ENCODE measurements at places on chromosomes 12 and 14. TPM values are rescaled to one million over a fixed set of nuclear protein-coding genes. Genes with fewer than 3 reads are reported as not detected.

- no peak for DNase-seq
Observed at GRCh38 chr12:98470469-98471082, 44.8 kb upstream of the TMPO start.

DNA sequence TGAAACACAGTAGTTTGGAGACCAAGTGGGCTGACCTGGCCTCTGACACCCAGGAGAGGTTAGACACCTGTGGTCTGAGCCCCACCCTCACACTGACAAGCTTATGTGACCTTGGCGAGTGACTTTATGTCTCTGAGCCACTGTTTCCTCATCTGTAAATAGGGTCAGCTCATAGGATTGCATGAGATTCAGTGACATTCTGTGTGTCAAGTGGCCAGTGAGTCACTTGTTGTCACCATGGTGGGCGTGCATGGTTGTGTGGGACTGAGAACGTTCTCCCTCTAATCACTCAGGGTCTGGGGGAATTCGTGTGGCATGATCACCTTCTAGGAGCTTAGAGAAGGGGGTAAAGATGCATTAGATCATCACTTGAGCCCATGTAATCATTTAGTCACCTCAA lies 146.4 kb downstream of the PHETA1 start:
- no peak for DNase-seq

DNA sequence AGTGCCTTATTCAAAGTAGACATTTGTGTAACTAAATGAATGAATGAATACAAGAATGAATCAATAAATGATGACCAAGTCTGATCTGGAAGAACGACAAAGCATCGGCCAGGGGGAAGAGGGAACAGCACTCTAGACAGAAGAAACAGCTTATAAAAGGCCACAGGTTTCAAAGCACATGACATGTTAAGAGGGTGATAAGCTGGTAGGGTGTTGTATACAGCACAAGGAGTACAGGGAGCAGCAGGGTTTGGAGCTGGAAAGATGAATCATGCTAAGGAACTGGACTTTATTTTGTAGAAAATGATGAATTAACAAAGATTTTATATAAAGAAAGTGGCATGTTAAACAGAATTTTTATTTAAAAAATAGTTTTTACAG lies 302.5 kb downstream of the NUAK1 start:
- no peak for DNase-seq

GRCh38 chr14:105155071-105155651 lies 13.4 kb downstream of the JAG2 start:
- DNase-seq: no peak

- DNase-seq: no peak
Observed at GRCh38 chr12:115051378-115051777, 367.4 kb upstream of the TBX3 start.

DNA sequence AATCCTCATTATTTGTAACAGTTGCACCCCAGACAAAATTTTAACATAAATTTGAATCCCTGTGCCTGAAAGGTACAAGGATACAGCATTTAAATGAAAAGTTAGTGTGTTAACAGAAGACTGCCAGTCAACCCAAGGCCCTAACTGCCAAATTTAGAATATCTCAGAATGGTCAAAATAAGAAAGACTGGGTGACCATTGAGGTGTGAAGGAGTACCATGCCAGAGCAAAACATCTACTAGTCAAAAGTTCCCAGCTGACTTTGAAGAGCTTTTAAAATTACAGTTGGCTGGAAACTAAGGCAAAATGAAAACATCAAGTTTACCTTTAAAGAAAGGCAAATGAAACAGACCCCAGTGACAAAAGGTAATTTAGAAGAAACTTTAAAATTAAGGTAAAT lies 18.4 kb downstream of the SAV1 start:
- no peak for DNase-seq

The ASCL1 gene
- total RNA-seq: not detected

The PTGER2 gene
- not detected for total RNA-seq

The NR4A1 gene
- total RNA-seq: 4.6 TPM

The KRT82 gene
- total RNA-seq: not detected

The PLEKHD1 gene
- total RNA-seq: not detected

DNA sequence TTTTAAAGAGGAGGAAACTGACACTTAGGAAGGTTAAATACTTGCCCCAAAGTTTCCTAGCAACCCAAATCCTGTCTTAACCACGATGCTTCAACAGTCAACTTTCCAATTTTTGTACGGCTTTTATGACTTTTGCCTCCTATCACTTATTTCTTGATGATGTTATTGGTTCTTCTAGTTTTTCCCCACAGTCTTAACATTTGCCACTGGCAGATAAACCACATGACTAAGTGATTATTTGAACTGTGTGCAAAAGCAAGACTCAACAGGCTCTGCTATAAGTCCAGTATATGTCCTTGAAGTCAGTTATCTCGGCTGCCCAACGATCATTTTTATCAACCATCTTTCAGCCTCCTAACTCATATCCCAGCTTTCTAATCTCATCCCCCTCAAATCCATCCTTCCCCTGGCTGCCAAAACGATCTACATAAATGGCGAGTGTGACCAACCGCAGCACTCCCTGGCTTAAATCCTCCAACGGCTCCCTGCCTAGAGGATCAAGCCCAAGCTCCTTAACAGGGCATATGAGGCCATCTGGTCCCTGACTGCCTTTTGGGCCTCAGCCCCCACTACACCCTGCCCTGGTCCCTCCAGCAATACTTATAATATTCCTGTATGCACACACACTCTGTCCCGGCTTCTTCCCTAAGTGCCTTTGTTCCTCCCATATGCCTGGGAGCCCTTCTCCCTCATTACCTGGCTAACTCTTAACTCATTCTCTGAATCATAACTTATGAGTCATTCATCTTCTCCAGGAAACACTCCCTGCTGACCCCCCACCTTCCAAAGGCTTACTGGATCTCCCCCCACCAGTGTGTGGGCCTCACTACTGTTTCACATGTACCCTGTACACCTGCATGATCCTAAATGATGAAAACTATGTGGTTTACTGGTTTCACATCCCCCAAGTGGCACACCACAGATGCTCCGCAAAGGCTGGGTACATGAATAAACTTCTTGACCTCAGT lies 8.8 kb downstream of the VPS37B start:
- DNase-seq: no peak

- DNase-seq: no peak
Observed at GRCh38 chr12:1918081-1918883, at the start of gene CACNA2D4. Gene CACNA2D4 (minus strand): TSS chr12:1918652. CDS start chr12:1918473, 179 bp downstream.

- DNase-seq: no peak
Observed at GRCh38 chr14:91464615-91465205, 45.4 kb downstream of the PPP4R3A start.

DNA sequence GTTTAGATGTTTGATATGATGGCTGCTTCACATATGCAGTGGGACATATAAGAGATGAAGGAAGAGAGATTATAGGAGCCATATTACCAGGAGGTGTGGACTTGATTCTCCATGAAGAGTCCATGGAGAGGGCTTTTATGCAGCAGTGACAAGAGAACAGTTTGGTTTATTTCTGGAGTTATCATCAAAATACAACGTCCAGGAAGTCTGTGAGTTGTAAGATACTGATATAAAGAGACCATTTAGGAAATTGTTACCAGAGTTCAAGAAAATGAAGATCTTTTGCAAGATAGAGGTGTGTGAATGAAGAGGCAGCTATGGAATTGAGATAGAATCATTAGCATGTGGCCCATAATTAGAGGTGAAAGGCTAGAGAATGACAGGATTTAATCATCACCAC lies 431.7 kb downstream of the NPAS3 start:
- no peak for DNase-seq

The BDKRB2 gene
- total RNA-seq: not detected

- DNase-seq: no peak
Observed at GRCh38 chr14:76786601-76787000, 25.3 kb downstream of the VASH1 start.

DNA sequence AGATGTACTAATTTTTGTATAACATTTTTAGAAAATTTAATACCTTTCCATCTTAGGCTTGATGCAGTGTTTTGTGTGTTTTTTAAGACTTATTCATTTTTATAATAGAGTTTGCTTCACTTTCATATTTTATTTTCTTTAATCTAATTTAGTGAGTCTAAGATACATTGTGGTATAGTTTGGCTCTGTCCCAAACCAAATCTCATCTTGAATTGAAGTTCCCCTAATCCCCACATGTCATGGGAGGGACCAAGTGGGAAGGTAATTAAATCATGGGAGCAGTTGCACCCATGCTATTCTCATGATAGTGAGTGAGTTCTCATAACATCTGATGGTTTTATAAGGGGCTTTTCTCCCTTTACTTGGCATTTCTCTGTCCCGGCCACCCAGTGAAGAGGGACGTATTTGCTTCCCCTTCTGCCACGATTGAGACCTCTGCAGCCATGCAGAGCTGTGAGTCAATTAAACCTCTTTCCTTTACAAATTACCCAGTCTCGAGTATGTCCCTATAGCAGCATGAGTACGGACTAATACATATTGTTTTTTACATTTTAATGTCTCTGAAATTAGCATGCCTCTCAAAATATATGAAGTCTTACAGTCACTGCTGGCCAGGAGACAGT lies 34.9 kb downstream of the GABARAPL1 start:
- no peak for DNase-seq

The ATF7IP gene
- total RNA-seq: 11.8 TPM

- DNase-seq: no peak
Observed at GRCh38 chr12:107318806-107319532, 225.6 kb upstream of the CRY1 start.

GRCh38 chr14:34987180-34987579 lies 4.4 kb downstream of the SRP54 start:
- DNase-seq: no peak

DNA sequence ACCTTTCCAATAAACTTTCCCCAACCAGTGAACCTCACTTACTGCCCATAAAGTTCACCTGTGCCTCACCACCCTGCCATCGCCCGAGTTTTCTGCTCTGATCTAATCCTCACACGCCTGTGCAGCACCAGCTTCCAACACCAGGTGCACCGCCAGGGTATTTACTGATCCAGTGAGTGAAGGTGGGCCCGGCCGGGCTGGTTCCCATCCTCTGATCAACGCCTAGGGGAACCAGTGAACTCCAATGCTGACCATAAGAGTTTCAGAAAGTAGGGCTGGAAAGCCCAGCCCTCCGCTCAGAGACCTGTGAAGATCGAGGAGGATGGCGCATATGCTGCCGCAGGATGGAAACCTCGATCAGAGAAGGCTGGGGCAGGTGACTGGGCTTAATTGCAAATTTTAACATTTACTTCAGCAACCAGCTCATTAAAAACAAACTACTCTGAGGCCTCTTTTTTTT lies 685 bp upstream of the MYL6B start:
- peak; percentile 80 for DNase-seq

DNA sequence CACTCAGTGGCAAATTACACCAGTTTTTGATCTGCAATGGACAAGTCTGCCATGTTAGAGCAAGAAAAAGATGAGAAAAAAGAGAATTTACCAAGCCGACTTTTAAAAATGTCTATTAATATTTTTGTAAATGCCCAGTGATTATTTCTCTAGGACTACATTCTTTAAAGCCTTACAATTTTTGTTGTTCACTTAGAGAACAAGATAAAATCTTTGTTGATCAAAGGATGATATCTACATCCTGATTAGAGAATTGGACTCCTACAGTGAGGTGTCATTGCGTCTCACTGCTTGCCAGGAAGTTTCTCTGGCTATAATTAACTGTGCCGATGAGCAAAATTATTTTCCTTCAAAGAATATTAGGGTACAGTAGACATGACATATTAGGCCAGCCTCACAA lies 1.7 kb upstream of the CFAP54 start:
- DNase-seq: no peak

GRCh38 chr14:99261912-99262787 lies 9.8 kb downstream of the BCL11B start:
- DNase-seq: no peak

GRCh38 chr12:69529021-69529420 lies 56.2 kb upstream of the CCT2 start:
- no peak for DNase-seq

The CLEC4C gene
- total RNA-seq: not detected

GRCh38 chr14:59086241-59086882 lies 102.1 kb upstream of the DAAM1 start:
- no peak for DNase-seq

DNA sequence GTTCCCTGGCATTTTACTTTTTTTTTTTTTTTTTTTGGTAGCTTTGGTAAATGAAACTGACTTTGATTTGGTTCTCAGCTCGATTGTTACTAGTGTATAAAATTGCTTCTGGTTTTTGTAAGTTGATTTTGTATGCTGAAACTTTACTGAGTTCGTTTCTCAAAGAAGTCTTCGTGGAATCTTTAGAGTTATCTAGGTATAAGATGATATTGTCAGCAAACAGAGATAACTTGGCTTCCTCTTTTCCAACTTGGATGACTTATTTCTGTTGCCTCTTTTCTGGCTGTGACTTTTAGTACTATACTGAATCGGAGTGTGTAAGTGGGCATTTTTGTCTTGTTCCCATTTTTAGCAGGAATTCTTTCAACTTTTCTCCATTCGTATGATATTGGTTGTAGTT lies 28.1 kb downstream of the USP15 start:
- DNase-seq: no peak

DNA sequence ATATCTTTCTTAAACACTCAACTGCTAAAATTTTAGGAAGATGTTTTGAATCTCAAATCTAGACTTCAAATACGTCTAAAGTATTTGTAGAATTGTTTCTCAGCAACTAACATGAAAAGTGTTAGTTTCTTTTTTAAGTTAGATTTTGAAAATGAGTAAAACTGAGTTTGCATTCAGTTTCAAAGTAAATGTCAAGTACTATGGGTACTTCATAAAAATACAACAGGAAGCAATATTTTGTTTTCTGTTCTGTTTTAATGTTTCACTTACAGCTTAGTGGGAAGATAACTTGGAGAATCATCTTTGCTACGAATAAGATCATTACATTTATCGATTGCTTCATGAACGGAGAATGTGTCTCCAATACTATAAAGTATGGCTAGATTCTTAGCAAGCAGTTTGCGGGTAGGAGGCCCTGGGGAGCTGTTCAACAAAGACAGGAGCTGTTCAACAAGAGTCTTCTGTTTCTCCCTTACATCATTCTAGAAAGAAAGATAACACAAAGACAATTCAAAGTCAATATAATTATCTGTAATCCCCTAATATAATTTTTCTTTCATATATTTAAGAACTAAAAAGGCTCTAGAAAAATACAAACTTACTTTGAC lies 20.2 kb downstream of the HEATR5A start:
- no peak for DNase-seq

- no peak for DNase-seq
Observed at GRCh38 chr12:24015833-24016160, 66.3 kb upstream of the SOX5 start.

DNA sequence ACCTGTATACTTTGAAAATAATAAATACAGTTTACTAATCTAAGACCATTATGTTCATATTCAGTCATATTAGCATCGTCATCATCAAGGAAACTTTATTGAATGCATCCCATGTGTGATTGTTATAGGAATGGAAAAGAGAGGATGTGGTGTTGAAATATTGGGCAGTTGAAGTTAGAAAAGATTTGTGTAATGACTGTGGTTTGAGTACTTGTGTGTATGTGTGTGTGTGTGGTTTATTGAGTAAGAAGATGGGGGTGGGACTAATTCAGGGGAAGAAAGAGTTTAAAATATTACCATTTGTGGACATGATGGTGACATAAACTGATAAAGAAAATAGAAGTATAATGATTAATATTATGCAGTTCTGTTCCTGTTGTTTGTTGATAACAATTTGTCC lies 238.7 kb upstream of the SEL1L start:
- no peak for DNase-seq

- DNase-seq: no peak
Observed at GRCh38 chr14:50846226-50846880, 15.4 kb upstream of the NIN start.

The MIP gene
- total RNA-seq: not detected
